ENCODE measurements at places on chromosomes 4 and X.

GRCh38 chr4:41653523-41653922 lies 95.0 kb downstream of the PHOX2B start:
- DNase-seq, result no peak

- no peak for DNase-seq
Measured at GRCh38 chrX:150763810-150764209, 70.6 kb downstream of the MTMR1 start.

DNA sequence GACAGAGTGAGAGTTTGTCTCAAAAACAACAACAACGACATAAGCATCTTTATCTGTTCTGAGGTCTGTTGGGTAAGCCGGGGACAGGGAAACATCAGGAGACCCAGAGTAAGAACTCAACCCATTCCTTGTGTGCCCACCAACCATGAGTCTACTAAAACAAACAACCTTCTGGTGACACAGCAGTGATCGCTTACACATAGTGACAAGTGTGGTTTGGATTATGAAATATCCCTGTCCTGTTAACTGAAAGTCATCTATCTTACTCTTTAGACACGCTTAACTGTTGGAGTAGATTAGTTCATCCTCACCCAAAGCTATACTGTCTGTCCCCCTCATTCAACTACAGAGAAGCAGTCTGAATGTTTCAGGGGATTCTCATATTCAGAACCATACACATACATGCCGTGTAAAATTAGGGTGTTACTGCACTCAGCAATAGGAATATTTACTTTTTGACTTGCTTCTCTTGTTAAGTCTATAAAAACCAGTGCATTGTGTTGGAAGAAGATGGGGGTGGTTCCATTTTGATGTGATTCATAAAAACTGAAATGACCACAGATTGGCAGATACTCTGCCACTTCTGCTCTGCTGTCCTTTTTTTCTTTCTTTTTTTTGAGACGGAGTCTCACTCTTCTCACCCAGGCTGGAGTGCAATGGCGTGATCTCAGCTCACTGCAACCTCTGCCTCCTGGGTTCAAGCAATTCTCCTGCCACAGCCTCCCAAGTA lies 27.4 kb downstream of the PHKA2 start:
- DNase-seq, result no peak

DNA sequence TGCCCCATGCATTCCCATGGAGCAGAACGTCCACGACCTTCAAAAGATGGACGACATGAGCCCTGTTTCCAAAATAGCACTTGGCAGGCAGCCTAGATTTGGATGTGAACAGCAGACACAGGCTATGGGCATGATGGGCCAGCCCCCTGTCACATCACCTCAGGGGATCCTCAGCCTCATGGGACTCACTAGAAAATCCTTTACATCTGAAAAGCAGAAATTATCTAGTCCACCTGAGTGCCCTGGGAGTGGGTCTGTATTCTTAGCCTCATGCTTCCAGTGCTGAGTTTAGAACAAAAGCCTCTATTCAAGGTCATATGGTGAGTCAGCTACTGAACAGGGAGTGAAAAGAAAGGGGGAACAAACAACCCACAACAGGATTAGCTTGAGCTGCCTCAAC lies 35.8 kb downstream of the GRIA3 start:
- no peak for DNase-seq

- DNase-seq, result no peak
Measured at GRCh38 chr4:122625156-122625555, 4.3 kb upstream of the IL21 start.

- DNase-seq, result peak; percentile 65
Measured at GRCh38 chr4:82462415-82462831, 32.0 kb downstream of the ENOPH1 start.

DNA sequence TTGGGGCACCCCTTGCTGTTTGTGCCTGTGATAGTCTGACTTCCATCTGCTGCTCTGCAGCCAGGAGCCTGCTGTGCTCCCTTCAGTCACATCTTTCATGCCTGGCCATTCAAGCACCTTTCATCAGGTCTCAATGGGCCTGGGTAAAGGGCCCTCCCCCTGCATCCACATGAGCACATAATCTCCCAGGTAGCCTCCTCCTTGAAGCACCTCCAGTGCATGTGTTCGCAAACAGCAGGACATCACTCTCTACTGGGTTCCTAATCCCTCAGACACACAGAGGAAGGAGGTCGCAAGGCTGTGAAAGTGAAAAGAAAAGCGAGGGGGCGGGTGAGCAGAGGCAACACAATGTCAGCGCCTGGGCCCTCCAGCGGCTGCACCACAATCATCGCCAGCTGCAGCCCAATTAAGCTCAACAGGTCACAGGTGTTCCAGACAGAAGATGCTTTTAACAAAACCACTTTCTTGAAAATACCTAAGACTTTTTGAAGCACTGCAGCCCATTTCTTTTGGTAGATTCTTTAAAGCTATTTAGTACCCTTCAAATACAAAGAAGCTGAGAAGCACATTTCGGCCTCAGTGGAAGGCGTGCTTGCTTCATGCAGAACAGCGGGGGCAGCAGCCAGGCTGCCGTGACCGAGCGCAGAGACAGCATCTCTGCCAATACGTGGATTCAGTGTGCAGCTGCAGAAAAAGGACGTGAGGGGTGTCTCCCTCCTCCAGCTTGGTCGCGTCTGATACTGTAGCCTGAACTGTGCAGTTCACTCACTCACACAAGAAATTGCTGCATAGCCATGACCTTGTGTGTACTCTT lies 92.2 kb upstream of the SPRY1 start:
- DNase-seq, result no peak

DNA sequence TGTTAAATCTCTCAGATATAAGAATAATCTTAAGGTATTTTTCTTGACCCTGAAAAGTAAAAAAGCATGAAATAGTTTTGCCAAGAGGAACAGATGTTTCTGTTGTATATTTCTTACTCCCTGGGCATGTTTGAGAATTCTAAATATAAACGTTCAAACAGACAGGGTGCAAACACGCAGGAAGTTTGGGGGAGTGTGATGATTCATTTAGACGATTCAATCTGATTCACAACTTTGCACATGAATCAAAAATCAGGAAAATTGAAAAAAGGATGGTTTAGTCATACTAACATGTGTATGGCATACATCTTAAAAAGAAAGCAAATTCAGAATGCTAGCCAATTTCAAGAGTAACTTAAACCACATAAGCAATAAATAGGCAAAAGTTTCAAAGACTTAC lies 340.3 kb upstream of the GRID2 start:
- no peak for DNase-seq

DNA sequence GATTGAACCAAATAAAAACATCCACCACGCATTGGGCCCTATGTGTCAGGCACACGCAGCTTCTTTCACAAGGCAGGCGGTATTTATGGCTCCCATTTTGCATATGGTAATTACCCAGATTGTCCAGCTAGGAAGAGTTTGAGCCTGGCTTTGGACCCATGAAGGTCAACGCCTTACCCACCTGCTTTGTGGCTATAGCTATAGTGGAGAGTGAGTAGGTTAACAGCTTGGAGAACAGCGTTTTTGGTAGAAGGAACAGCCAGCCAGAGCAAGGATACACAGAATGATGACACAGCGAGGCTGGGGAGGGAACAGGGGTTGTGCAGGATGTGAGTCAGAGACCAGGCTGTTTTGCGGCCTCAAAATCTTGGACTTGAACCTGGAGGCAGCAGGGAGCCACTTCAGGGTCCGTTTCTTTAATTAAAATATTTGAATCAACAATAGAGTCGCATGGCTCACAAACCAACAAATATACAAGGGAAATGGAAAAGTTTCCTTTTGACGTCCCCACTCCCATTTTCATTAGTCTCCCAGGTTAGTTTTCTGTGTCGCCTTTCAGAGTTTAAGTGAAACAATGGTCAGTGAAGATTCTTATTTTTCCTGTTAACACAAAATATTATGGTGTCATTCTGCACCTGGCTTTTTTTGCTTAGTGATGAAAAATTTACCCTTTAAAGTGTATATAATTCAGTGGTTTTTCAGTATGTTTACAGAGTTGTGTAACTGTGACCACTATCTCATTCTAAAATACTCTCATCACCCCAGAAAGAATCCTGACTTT lies 118.2 kb upstream of the STX18 start:
- DNase-seq, result no peak
